ENCODE measurements at places on chromosomes 6 and 20. TPM values are rescaled to one million over a fixed set of nuclear protein-coding genes. Genes with fewer than 3 reads are reported as not detected.

Gene PROCR
- total RNA-seq: 10.9 TPM

Gene VSTM2L
- 2.9 TPM for total RNA-seq

- DNase-seq: no peak
Measured at GRCh38 chr6:169166896-169167580, 86.6 kb downstream of the THBS2 start.

- no peak for DNase-seq
Measured at GRCh38 chr6:112560651-112561050, 213.5 kb downstream of the RFPL4B start.

DNA sequence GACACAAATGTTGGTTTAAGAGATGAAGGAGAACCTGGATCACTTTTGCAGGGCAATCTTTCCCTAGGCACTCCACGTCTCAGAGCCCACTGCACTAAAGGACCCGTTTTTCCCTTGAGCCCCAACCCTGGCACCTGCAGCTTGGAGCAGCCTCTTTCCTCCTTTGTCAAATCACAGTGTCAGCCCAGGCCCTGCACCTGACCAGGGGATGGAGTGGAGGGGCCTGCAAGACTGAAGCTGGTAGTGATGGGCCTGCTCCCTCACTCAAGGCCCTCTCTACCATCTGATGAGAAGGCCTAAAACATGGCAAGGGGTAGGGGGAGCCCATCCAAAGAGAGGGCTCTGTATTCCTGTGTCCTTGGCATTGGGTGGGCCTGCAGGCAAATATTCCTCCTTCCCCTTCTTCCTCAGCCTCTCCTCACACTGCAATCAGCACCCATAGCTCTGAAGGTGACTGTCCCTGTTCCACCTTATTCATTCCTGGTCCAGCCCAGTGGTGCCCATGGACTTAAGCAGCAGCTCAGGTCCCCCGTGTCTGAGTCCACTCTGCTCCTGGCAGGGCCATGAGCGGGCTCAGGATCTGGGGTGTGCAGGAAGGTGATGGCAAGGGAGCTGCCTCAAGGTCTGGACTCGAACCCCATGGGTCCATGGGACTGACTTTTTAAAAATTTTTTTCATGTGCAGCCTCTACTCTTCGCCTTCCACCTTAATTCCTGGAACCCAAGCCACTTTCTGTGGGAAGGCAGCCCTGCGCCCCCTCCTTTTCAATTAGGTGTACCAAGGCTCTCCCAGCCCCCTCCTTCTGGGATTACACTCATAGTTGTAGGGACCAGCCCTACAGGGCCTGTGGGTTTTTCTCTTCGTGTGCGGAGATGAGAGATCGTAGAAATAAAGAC lies 6.7 kb downstream of the RAET1G start:
- DNase-seq: no peak
